ENCODE measurements at places on chromosomes 3 and 15. TPM values are rescaled to one million over a fixed set of nuclear protein-coding genes. Genes with fewer than 3 reads are reported as not detected.

- DNase-seq = no peak
Observed at GRCh38 chr15:98899272-98900021, 108.1 kb downstream of the PGPEP1L start.

DNA sequence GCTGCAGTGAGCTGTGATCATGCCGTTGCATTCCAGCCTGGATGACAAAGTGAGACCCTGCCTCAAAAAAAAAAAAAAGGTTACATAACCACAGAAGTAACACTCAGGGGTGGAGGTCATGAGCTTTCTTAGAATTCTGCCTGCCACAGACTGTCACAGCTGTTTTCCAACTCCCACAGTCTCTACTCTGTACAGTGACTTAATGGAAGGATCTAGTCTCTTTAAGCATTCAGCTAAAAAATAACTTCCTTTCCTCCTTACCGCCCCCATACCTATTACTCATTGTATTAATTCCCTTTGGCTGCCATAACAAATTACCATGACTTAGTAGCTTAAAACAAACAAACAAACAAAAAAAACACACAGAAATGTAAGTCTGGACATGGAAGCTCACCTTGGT lies 99.6 kb upstream of the UBE2E1 start:
- DNase-seq = no peak

- peak; percentile 83 for DNase-seq
Observed at GRCh38 chr15:39580117-39580484, 778 bp upstream of the THBS1 start.

- DNase-seq = no peak
Observed at GRCh38 chr15:97383516-97383915, 577.0 kb upstream of the ARRDC4 start.

The EXD1 gene
- total RNA-seq = not detected

GRCh38 chr3:95474338-95474737 lies 1340.1 kb upstream of the EPHA6 start:
- DNase-seq = no peak

The GLCE gene
- total RNA-seq = 2.9 TPM

The CCRL2 gene
- 2.2 TPM for total RNA-seq

The GPR149 gene
- total RNA-seq = not detected

All from activated T-helper 1 cell treated with anti-CD3 and anti-CD28 coated beads, Interleukin-12 subunit alpha, Interleukin-12 subunit beta, Interleukin-2, Interleukin-4 antibody, amounts not matched to agents 30 ng/mL and 10 ng/mL and 1 ng/mL, durations not matched to agents 14 hours and 24 hours and 36 hours (primary cell).